ENCODE measurements at places on chromosomes 13 and 19. TPM values are rescaled to one million over a fixed set of nuclear protein-coding genes. Genes with fewer than 3 reads are reported as not detected.

The RB1 gene
- total RNA-seq, result 48.8 TPM

The OLFM4 gene
- total RNA-seq, result 1.1 TPM

The SELENOV gene
- total RNA-seq, result not detected

The CCL25 gene
- total RNA-seq, result 0.31 TPM

The RAB3A gene
- 50.4 TPM for total RNA-seq

The KLK13 gene
- total RNA-seq, result not detected

The LILRB2 gene
- not detected for total RNA-seq

The TMEM59L gene
- 34.5 TPM for total RNA-seq

The CEBPG gene
- total RNA-seq, result 57.2 TPM

The LYPD5 gene
- 1.6 TPM for total RNA-seq

The CYP2S1 gene
- total RNA-seq, result 1.4 TPM

The TSSK6 gene
- 1.2 TPM for total RNA-seq

The MOB3A gene
- total RNA-seq, result 14.2 TPM

All from occipital lobe (tissue), 3 donors.